ENCODE measurements at places on chromosomes 3 and 15.

DNA sequence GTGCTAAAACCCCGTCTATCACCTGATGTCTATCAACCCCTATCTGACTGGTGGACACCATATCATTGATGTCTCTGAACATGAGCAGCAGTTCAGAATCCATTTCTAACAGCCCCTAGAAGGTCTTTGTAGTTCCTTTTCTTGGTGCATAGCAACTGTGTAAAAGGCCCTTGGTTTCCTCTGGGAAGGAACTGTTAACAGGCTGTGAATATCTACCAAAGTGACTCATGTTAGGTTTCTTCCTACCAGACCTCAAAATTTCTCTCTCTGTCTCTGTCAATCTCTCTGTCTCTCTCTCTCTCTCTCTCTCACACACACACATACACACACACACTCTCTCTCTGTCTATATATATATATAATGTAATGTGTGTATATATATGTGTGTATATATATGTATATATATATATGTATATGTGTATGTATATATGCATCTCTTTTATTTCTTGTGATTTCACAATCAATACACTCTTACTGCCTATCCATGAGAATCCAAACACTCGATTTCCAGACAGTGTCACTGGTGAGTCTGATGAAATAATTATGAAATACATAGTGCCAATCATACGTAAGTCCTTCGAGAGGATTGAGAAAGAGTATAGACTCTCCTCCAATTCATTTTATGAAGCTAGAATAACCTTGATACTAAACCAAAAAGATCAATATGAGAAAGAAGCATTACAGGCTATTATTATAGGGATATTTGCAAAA, 335.9 kb upstream of the SLCO3A1 start:
- DNase-seq, result no peak

GRCh38 chr15:75640483-75641178, 607 bp upstream of the IMP3 start:
- DNase-seq, result peak; percentile 22

DNA sequence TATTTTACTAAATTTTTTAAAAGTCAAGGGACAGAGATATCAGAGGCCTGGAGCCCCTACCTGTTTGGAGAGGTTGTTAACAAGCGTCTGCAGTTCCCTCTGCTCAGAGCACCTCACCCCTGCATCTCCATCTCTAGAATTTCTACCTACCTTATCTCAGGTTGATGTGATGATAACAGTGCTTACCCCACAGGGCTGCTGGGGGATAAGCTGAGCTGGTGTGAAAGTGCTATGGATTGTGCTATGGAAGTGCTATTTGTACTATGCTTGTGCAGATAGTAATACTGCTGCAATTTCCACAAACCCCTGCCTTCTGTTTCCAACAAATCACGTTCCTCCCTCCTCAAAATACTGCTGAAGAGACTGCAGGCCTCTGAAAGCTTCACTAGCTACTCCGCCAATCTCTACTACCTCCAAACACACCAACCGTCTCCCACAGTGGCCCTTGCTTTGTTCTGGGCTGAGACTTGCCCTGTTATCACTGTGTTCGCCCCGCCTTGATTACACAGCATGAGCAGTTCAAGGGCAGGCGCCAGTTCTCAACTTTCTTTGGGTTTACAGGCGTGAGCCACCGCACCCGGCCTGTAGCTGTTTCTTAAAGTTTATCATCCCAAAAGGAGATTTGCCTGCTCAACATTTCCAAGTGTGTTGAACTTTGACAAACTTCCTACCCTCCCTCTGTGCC, 28.4 kb upstream of the PARL start:
- no peak for DNase-seq

- no peak for DNase-seq
These were observed 231.3 kb upstream of the ARHGEF26 start for GRCh38 chr3:153889905-153890334.

- DNase-seq, result no peak
These were observed 220.0 kb upstream of the CGNL1 start for GRCh38 chr15:57156210-57156884.

- DNase-seq, result no peak
These were observed 119.8 kb upstream of the NEO1 start for GRCh38 chr15:72932472-72932871.

- DNase-seq, result no peak
These were observed 8.8 kb downstream of the TYRO3 start for GRCh38 chr15:41567862-41568261.

DNA sequence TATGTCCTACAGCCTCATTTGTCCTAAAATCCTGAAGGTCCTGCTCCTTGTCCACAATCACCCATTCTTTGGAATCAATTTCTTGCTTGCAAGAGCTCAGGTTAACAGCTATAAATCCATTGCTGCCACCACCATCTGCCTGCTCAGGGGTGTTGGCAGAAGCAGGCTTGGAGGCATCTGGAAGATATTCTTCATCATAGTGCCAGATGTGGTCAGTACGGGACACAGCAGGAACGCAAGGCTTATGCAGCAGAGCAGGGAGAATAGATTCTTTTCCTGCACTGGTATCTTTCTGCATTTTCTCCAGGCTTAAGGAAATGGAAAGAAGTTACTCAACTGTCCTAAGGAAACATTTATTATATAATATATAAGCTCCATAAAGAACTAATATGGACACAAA, 38.5 kb upstream of the CDAN1 start:
- DNase-seq, result no peak

- no peak for DNase-seq
These were observed 139.9 kb downstream of the FBLN2 start for GRCh38 chr3:13688824-13689223.

DNA sequence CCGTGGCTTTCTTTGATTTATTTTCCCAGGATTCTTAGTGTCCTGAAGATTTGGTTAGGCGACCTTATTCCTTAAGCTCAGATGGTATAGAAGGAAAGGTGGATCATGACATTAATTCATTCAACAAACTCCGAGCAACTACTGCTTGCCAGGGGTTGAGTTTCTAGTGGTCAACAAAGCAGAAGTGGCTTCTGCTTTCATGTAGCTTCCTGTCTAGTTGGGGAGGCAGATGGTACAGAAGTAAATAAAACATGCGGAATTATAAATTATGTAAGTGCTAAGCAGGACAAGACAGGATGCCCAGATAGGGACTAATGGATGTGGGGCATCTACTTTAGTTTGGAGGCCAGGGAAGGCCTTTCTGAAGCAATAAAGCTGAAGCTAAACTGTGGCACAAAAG, 15.6 kb downstream of the EEFSEC start:
- no peak for DNase-seq

- no peak for DNase-seq
These were observed 129.1 kb downstream of the HCN4 start for GRCh38 chr15:73239564-73240215.

DNA sequence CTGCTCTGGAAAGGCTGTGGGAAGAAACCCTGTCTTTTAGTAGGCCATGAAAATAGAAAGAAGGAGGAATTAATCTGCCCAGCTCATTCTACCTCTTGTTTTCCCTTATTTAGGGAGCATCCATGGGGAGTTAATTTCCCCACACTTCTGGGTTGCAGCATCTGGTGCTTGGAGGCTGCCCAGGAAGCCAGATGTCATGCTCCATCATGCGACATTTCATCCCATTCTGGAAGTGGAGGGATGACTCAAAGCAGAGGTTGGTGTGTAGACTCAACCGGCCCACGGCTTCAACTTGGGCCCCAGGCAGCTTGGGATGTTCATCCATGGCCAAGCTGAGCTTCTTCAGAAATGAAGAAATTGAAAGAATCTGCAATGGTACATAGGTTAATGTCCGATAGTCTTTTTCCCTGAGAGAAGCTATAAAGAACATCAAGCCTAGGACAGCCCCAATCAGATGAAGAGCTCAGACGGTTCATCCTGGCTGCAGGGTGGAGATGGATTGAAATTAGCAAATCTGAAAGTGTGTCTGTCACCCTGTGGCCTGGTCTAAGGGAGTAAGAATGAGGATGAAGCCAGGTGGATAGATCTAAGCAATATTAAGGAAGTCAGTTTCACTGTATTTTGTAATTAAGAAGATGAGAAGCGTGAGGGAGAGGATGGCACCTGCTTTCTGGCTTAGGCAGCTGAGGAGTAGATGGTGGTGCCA, 24.5 kb upstream of the PROK2 start:
- DNase-seq, result no peak

DNA sequence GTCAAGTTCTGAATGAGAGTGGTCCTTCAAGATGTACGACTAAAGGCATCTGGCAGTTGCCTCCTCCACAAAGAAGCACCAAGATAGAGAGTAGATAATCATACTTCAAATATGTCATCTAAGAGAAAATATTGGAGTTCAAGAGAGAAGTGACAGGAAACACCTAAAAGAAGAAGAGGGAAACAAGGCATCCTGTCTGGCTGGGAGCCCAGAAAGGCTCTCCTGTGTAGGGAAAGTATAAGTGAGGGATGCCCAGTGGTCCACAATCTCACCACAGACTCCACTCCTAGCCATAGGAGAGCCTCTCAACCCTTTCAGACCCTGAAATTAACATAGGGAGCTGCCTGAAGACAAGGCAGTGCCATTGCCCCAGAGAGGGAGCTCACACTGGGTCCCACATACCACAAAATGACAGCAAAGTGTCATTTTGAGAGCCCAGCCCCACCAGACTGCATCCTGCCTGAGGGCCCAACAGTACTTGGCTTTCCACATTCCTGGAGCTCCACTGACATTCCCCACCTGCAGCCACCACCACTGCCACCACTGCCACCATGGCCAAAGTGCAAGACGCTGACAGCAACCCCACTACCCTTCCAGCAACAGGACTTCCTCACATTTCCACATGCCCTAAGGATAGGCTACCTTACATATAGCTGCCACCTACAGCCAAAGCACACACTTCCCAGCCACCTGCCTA, 210.6 kb downstream of the ATP8B4 start:
- DNase-seq, result no peak

DNA sequence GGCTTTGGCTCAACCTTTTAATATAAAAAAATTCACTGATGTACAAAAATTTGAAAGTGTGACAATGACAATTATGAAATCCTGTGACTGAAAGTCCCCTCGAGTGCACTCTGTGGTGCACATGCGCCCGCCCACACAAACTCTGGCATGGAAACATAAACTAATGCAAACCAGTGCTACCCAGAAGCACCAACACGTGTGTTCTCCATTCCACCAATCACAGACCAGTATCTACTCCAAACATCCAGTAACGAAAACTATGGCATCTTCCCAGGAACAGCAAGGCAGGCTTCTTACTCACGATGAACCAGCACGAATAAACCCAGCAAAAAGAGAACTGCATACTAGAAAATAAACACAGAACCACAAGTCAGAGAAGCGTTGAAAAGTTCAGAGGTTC, 11.7 kb upstream of the NMB start:
- no peak for DNase-seq

- no peak for DNase-seq
These were observed 74.0 kb downstream of the RBMS3 start for GRCh38 chr3:29354894-29355293.

DNA sequence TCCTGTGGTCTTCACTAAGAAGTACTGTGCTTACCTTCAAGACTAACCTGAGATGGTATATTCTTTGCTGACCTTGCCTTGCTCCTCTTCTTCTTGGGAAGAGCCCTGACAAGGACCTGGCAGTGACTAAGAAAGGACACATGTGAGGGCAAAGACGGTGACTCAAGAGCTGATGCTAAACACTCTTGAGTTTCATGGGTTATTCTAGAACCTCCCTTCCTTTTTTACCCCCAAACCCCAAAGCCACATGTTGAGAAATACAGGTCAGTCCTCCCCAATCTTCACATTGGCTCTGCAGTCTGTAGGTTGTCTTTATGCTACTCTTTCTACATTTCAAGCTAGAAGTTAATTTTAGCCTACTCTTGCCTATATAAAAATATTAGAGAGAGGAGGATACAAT, 200.6 kb downstream of the SEMA6D start:
- no peak for DNase-seq

GRCh38 chr3:159169828-159170227, 368.0 kb downstream of the MFSD1 start:
- no peak for DNase-seq

DNA sequence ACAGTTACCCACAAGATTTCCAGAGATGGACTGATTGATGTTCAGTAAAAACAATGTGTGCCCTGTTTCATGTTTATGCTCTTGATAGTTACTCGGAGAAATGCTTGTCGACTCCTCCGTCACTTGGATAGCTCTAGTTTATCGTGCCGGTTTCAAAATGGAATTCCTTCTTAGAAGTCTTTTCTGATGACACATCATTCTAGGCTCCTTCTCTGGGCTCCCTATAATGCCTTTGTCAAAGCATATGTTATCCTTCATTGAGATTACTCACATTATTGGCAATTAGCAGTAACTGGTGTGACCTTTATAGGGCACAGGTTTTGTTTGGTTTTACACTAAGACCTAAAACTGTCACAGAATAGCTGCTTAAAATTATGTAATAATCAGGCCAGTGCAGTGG, 201.8 kb downstream of the CNTN6 start:
- no peak for DNase-seq

- DNase-seq, result no peak
These were observed 18.9 kb downstream of the RAP2B start for GRCh38 chr3:153180860-153181372.

DNA sequence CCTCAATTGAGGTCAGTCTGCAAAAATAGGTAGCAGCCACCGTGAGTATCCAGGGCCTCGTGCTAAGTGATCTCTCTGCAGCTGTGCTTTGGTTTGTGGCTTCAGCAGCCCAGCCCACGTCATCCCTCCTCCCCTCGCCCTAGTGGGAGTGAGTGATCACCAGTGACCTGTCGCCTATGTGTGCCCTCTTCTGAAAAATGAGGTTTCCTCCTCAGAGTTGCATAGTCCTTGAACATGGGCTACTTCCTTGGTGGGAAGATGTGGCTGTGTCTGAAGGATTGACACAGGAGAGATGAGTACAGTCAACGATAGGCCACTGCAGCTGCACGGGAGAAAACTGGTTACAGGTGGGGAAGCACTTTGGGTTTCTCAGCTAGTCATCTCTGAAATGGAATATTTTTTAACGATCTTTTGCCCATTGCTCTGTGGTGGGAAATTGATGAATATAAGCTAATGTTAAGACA, 144.8 kb upstream of the BHLHE40 start:
- DNase-seq, result no peak

DNA sequence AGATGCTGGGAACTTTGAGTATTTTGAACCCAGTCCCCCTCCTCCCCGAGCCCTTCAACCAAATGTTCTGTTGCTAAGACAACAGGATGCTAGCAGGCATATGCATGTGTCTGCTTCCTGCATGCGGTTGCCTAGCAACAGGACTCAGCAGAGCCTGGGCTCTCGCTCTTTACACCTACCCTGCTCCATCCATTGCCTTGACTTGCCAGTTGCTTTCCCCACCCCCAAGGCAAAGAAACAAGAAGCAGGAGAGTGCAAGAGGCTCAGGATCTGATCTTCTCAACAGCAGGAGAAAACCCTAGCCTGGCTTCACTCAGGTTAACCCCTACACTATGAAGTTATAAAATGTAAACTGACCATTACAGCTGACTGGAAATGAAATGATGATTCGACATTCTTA, 393.0 kb downstream of the IGSF11 start:
- DNase-seq, result no peak

DNA sequence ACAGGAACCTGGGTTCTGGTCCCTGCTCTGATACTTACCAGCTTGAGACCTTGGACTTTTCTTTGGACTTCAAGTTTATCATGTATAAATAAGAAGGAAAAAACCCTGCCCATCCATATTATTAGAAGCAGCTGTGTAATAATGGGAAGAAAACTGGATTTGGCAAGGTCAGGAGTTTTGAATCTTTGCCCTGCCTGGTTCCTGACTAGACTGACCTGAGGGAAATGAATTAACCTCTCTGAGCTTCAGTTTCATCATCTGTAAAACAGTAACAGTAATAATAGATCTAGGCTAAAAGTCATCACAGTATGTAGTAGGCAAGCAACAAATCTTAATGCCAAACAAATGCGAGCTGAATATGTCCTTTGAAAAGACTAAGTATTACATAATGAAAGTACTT, 68.8 kb downstream of the FSIP1 start:
- DNase-seq, result no peak

- no peak for DNase-seq
These were observed 49.8 kb upstream of the SLC4A7 start for GRCh38 chr3:27533718-27534573.
